ENCODE measurements at places on chromosomes 2 and 18. TPM values are rescaled to one million over a fixed set of nuclear protein-coding genes. Genes with fewer than 3 reads are reported as not detected.
A peak's percentile ranks its signal among the peaks of the same experiment; 100 is the strongest.

DNA sequence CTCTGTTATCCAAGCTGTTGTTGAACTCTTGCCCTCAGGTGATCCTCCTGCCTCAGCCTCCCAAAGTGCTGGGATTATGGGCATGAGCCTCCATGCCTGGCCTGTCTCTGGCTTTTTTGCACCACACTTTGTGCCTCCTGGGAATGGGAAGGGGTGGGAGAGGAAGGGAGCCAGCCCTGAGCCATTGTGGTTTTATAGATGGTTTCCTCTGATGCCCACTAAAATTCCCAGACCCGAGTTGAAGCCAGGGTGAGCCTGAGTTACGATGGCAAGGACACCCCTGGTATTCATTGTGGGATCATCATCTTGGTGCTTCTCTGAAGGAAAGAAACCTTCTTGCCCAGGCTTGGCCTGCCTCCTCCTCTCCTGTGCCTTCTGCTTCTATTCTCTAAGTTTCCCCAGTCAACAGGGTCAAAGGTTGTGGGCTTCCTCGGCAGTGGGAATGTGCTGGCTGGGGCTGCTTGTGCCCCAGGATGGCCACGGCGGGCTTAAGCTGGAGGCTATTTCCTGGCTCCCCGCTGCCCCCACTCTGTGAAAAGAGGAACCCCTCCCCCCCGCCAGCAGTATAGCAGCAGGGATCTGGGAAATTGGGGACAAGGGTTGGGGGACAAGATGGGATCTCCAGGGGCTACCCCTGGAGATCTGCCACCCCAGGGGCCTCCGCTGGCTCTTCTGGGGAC is 106.2 kb downstream of the STPG4 start:
- no peak for DNase-seq

DNA sequence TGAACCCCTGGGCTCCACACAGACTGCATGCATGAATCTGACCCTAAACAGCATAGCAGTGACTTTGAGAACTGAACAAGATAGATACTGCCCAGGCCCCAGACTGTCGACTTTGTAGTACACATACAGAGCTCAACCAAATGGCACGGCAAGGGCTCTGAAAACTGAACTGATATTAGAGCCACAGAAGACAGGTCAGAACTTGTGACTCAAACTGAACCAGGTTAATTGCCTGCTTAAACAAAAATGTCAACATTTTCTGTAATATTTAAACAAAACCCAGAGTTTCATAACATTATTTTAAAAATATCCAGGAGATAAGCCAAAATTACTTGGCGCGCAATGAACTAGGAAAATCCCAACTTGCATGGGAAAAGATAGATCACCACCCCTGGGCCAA is 260.3 kb downstream of the TPGS2 start:
- no peak for DNase-seq

GRCh38 chr18:44568986-44569385 is 111.7 kb upstream of the SETBP1 start:
- DNase-seq, result no peak

- no peak for DNase-seq
Observed at GRCh38 chr2:195563857-195564512, 93.0 kb upstream of the SLC39A10 start.

DNA sequence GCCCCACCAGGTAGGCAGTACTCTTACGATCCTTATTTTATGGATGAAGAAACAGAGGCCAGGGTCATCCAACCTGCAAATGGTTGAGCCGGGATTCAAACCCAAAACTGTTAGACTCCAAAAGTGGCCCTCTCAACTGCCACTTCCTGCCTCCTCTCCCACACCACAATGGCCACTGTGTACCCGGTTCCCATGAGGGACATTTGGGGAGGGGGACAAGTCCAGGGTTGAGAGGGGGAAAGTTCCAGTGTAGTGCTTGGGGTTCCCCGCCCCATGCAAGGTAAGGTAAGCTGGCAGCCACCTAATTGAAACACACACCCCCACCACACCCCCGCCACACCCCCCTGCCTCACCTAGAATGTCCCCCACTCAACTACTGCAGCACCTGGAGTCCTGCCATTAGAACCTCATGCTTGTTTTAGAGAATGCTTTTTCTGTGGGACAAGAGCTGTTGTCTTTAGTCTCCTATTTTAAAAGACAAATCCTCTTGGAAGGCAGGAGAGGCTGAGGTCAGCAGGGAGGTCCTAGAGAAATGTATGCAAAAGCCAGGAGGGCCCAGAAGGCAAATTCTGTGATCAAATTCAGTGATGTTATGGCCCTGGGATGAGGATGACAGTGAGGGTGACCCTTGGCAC is 145.2 kb downstream of the ZFP36L2 start:
- DNase-seq, result no peak

NOL4 gene
- 0.05 TPM for total RNA-seq

DNA sequence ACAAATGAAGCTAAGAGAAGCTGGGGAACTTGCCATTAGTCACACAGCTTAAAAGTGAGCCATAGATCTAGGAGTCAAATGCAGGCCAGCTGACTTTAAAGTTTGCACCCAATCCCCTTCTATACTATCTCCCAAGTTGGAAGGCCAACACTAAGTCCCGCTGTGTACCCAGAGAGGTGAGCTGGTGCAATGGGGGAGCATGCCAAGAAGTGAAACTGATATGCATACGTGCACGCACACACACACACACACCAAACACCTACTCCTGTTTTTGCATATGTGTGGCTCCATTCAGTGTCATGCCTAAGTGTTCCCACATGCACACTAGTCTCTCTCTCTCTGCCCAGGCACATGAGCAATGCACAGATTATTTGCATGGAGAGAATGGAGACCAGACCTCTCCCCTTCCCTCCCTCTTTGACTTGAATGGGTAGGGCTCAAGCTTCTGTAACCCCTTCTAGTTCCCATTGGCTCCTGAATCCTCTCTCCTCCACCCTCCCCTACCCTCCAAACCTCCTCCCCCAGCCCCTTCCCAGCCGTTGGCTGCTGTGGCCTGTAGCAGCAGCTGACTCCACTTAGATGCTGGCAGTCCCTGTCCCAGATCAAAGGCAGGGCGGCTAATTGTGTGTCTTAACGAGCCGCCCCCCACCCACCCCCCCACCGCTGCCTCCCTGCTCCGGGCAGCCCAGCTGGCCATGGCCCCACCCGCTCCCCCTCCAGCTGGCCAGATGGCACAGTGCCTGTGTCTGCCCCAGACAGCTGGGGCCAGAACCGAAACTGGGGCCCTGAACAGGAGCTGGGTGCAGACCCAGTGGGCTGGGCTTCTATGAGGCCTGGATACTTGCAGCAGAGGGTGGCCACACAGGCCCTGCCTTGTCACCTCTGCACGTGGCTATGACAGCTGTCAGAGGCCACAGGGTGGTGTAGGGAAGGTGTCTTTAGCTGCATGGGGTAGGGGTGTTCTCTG is 5.6 kb downstream of the WNT10A start:
- no peak for DNase-seq

RNF152 gene
- 26.7 TPM for total RNA-seq

DNA sequence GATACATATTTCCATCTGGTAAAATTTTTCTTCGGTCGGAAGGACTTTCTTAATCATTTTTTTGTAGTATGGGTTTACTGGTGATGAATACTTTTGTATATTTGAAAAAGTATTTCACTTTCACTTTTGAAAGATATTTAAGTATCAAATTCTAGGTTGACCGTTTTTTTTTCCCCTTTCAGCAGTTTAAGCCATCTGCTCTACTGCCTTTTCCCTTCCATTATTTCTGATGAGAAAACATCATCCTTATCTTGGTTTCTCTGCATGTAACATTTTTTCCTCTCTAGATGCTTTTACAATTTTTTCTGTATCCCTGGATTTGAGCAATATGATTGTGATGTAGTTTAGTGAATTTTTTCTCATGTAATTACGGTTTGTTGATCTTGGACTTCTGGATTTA is 87.0 kb downstream of the MTX2 start:
- DNase-seq, result no peak

PRKAG3 gene
- not detected for total RNA-seq

GRCh38 chr2:207253666-207254345 is 88.1 kb upstream of the KLF7 start:
- no peak for DNase-seq

- no peak for DNase-seq
Observed at GRCh38 chr18:50089702-50090101, 105.2 kb downstream of the MYO5B start.

GRCh38 chr18:5103286-5103685 is 93.8 kb downstream of the AKAIN1 start:
- no peak for DNase-seq

CTAGE1 gene
- not detected for total RNA-seq

GRCh38 chr2:126657148-126657635 is 1.2 kb downstream of the GYPC start:
- DNase-seq, result peak; percentile 12

DNA sequence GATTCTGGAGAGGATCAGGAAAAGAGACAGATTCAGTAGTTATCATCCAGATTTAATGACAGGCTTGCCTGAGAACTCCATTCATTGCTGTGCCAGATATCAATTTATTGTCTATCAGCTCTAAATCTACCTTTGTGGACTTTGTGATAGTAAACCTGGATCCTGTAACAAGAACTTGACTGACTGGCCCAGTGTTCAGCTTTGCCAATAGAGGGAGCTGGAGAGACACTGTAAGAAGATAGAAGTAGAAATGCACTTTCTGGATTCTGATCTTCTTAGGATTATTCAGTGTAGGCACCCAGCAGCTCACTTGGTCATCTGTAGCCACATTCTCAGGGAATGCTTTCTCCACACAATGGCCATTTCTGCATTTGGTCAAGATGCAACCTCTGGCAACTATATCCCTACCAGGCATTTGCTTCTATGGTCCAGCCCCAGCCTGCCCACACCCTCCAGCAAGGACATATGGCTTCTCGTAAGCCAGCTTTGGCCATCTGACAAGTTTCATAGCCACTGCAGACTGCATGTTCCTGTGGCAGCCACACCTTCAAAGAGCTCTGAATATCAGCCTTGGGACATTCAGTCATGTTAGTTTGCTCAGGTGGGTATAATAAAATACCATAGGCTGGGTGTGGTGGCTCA is 6.1 kb upstream of the SERPINB8 start:
- no peak for DNase-seq

DNA sequence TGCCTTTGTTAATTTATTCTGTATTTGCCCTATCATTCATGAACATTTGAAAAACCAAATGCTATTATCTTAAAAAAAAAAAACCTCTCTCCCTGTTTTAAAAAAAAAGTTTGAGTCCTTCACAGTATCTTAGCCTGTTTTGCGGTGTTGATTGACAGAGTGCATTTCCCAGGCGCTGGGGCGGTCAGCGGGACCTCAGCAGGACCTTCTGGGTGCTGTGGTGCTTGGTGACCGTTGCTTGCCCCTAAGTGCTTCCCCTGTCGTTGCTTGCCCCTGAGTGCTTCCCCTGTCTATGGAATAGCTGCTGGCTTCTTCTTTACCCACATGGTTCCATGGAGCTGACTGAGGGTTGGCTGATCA is 12.1 kb downstream of the ATP6V1C2 start:
- DNase-seq, result no peak

FOXD4L1 gene
- total RNA-seq, result not detected

TCF7L1 gene
- total RNA-seq, result 6.8 TPM

GRCh38 chr2:138626148-138626547 is 124.6 kb downstream of the SPOPL start:
- no peak for DNase-seq

- DNase-seq, result no peak
Observed at GRCh38 chr18:3328532-3328931, 66.6 kb downstream of the MYL12B start.

SGO2 gene
- total RNA-seq, result 8.1 TPM

- no peak for DNase-seq
Observed at GRCh38 chr2:71603851-71604725, 150.7 kb downstream of the DYSF start.

Measured in glomerular endothelial cell (primary cell).